ENCODE measurements at places on chromosomes 7 and 10.

DNA sequence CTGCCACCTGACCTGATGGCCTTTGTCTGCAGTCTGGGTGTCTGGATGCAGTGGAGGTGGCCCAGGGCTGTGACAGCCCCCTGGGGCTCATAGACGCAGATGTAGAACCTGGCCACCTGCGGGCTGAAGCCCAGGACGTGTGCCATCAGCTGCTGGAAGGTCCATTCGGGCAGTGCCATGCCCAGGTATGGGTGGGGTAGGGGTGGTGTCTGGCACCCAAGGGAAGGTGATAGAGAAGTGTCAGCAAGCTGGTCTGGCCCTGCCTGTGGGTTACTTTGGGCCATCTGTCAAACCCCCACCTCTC, 6.1 kb upstream of the ZNF467 start:
- DNase-seq = no peak

DNA sequence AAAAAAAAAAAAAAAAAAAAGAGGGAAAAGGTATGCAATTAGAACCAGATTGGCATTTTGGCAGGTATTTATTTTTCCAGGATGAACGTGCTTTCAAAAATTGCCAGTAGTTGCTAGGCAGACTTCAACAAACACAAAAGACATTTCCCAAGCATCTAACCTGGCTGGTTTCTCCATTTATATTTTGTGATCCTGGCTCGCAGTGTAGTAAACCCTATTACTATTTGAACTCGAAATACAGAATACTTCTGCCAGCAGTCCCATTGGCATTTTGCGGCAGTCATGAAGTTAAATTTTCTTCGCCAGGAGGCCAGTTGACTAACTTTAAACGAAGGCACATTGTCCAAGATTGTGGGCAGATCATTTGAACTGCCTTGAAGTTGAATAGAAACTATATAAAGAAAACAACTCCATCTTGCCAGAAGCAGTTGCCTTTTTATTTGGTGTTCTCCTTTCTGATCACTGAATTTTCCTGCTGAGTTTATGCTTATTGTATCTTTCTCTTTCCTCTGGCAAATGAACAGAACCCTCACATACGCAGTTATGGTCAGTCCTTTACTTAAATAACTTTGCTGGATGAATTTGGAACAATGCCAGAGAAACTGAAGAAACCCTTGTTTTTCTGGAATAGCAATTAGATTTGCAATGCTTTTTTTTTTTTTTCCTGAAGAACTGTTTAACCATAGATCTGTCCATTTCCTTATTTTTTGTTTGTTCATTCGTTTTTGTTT, 132.9 kb downstream of the BICC1 start:
- no peak for DNase-seq

DNA sequence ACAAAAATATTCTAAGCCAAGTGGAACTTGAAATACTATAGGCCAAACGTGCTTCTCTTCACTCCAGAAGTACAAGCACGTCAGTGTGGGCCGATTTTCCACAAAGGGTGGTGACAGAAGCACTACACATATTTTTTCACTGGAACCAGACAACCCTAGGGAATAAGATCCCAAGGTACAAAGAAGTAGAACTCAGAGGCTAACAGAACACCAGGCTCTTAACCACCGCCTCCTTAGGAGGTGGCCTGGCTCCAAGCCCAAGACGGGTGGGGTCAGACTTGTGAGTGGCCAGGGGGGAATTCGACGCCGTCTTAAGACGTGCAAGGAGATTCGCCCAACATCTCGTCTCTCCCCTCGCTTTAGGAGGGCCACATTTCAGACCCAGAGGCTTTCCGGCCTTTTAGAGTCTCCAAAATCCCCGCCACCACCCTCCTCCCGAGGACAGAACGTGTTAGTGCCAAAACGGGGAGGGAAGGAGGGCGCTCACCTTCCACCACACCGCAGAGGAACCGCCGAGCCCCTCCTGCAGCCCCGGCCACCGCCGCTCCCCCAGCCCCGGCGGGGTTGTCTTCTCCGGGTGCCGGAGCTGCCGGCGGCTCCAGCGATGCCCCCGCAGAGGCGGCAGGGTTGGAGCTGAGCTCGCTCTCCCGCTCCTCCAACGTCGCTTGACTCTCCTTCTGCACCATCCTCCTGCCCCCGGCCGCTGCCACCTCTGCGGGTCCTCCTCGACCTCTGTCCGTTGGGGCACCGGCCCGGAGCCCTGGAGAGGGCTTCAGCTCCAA, 716 bp downstream of the OGA start:
- no peak for DNase-seq

- no peak for DNase-seq
Observed at GRCh38 chr10:88113232-88113631, 249.8 kb downstream of the PTEN start.

GRCh38 chr7:33410266-33410665, 280.9 kb downstream of the BBS9 start:
- no peak for DNase-seq

DNA sequence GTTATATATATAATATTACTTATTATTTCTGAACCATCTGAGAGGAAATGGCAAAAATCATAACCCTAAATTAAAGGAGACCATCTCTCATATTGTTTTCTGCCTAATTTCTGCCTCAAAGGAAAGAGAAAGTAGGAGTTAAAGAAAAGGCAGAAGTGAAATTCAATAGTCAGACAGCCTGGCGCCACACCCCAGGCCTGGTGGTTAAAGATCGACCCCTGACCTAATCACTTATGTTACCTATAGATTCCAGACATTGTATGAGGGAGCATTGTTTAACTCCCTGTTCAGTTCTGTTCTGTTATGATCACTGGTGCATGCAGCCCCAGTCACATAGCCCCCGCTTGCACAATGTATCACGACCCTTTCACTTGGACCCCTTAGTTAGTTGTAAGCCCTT, 24.9 kb upstream of the CHST3 start:
- DNase-seq = no peak

- DNase-seq = no peak
Observed at GRCh38 chr7:135761751-135762488, 13.3 kb upstream of the FAM180A start.

DNA sequence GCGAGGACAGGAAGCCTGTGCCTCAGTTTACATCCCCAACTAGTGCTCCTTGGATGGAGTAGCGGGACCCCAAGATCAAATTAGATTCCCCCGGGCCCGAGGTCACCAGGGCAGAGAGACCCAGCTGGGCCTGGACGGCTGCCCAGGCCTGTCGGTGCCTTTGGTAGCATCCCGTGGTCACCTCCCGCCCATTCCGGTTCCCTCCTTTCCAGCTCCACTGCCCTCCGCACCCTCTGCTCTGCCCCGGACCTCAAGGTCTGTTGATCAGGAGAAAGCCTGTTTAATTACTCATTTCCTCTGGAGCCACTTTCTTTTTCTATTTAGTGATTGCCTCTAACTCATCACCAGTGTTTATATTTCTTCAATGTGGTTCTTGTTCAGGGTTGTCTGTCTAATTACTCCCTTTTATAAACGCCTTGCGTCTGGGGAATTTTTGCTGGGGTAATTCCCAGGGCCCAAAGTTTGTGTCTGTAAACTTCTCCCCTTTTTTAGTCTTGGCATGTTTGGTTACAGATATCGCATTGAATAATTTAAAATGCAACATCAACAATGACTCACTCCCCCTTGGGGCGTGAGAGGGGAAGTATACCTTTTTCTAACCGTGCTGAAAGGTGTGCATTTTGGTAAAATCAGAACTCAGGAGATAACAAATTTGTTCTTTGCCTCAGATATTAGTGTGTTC, 1.9 kb downstream of the FOXK1 start:
- no peak for DNase-seq

GRCh38 chr7:54978364-54979116, 40.3 kb upstream of the EGFR start:
- no peak for DNase-seq

DNA sequence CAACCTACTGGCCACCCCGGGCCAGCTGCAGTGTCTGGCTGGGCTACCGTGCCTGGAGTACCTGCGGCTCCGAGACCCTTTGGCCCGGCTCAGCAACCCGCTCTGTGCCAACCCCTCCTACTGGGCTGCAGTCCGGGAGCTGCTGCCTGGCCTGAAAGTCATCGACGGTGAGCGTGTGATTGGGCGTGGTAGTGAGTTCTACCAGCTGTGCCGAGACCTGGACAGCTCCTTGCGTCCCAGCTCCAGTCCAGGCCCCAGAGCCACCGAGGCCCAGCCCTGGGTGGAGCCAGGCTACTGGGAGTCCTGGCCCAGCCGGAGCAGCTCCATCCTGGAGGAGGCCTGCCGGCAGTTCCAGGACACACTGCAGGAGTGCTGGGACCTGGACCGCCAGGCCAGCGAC, 4.2 kb downstream of the RARRES2 start:
- DNase-seq = no peak

- DNase-seq = no peak
Observed at GRCh38 chr10:20624642-20625041, 272.5 kb downstream of the NEBL start.

DNA sequence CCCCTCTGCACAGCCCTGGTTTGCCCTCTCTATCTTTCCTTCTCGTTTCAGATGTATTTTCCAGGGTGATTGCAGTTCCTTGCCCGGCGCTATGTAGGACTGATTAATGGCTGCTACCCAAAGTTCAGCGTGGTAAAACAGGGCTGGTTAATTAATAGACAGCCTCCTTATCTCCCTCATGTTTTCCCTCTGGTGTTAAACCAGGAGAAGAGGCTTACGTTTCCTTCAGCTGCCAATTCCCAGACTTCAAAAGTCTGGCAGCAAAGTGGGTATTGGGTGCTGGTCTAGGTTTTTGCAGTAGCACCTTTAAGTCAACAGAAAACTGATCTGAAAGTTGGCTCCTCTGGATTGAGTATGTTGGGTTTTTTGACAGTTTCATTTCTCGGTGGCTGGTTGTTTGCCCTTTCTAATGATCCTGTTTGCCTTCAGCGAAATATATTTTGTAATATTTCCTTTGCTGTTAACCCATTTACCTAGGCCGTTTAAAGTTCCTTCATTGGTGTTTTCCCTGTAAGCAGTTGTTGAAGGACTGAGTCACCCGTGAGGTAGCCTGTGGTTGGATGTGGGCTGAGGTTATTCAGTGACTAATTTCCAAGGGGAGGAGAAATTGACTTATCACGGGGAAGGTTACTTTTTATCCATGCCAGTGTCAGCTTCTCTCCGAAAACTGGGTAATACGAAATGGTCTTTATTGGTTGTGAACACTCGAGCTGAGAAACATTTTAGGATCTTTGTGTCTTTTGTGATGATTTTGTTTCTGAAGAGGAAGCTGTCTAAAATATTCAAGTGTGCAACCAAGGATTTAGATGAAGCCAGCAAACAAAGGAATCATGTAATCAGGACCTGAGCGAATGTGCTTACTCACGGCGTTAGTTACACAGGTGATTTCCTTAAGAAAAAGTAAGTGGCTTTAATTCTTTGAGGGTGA, 257.2 kb downstream of the KIAA1217 start:
- no peak for DNase-seq

DNA sequence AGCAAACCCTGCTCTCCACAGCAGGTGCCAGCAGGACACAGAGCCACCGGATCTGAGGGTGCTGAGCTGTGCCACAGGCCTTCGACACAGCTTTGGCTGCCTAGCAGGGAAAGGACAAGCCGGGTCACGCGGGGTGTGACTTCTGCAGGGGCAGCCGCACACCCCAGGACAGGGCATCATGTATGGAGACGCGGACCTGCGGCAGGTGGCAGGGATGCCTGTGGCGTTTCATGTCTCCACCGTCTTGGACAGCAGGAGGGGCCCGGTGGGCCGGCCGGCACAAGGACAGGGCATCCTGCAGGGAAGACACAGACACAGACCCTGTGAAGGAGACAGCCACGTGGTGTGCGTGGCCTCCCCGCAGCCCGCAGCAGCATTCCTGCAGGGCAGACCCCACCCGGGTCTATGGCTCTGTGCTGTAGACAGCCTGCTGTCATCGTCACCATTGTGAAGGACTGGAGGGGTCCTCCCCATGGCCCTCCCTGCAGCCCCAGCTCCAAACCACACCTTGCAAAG, 109.2 kb downstream of the PDGFA start:
- DNase-seq = no peak

DNA sequence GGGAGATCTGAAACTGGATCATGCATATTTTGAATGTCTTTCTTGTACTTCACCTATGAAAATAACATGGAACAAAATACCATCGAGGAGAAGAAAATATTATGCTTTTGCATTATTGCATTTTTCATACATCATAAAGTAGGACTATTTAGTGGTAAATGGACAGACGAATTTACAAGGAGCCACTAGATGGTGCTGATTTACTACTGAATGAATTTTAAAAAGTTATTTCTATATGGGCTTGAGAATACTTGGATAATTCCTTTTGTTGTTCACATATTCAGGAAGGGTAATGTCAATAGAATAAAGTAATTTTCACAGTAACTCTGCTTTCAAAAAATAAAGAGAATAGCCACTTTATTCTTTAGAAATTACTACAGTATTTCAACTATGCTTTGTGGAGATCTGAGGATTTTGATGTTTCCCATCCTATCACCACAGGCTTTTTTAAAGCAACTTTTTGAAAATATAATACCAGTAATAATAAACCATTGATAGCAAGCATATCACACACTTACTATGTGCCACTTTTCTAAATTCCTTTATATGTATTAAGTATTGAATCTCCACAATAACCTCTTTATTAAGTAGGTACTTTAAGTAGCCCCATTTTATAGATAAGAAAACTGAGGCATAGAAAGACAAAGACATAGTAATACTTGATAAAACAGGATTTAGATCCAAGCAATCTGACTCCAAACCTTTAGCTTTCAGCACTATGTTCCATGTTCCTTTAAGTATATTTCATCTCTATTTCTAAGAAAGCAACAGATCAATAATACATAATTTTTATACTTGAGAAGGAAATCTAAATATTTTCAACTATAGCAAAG, 38.6 kb downstream of the NEBL start:
- DNase-seq = no peak

- DNase-seq = no peak
Observed at GRCh38 chr10:7168414-7168813, 242.4 kb downstream of the SFMBT2 start.

DNA sequence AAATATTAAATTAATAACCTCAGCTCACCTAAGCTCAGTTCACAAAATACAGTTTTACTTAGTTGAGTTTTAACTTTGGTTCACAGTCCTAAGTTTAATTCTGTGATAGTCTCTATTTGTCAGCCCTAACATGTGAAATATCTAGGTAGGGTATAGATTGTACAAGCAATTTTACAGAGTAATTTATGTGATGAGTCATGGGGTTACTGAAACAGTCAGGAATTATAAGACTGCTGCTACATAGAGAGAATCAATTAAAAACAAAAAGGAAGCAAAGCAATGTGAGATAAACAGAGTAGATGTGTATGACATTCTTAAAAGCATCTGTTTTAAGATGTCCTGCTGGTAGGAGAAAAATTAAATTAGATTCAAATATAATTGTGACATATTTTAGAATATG, 1018.2 kb upstream of the KCND2 start:
- no peak for DNase-seq

- no peak for DNase-seq
Observed at GRCh38 chr7:44372560-44373417, 47.4 kb upstream of the CAMK2B start.

DNA sequence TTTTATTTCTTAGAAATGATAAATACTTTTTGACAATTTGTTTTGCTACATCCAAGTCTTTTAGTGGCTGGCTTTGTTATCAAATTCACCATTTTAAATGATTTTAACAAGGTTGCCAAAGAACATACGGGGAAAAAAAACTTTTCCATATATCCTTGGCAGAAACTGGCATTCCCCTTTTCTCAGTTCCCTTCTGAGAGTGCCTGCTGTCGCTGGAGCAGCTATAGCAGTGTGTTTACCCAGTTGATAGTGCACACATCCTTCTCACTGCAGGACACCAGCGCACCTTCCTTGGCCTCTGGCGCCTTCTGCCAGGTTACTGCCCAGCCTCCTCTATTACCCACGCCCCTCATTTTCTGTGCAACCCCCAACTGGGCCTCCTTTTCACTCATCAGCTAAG, 94.1 kb downstream of the ALOX5 start:
- DNase-seq = no peak
